ENCODE measurements at places on chromosomes 5 and 9.

DNA sequence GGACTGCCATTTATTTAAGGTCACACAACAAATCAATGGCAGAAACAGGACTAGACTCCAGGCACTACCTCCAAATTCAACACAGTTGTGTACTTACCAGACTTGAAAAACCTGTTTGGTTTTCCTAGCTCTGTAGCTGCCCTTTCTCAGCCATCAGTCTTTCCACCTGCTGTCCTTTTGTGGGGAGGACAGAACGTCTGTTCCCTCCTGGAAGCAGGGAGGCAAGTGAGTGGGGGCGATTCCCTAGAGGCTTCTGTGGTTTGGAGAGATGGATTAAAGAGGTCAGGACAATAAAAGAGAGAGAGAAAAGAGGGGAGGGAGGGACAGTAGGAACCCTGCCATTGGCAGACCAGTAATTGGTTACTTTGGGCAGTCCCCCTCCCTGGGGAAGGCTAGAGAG is 14.7 kb downstream of the ASTN2 start:
- DNase-seq: no peak

DNA sequence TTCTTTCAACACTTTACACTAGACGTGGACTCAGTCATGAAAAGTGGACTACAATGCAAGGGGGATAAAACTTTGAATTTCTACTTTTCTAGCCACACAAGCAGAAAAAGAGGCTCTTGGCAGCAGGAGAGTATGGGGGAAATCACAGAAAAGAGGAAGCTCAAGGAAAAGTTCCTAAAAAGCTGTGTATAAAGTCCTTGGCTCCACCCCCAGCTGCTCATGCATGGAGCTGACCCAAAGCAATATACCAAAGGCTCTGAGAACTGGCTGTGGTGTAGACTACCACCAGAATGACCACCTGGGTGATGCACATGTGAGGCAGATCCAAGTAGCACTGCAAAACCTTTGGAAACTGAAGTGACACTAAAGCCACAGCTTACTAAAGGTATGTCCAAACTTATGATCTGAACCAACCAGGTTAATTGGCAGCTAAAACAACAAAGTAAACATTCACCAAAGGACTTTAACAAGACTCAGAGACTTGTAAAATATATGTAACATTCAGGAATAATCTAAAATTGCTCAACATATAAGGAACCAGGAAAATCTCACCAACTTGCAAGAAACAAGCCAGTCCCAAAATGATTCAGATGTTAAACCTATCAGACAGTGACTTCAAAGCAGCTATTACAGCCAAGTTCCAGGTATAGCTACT is 55.5 kb upstream of the RASGRF2 start:
- DNase-seq: no peak

GRCh38 chr9:593809-594208 is 247.7 kb upstream of the DMRT1 start:
- DNase-seq: no peak

DNA sequence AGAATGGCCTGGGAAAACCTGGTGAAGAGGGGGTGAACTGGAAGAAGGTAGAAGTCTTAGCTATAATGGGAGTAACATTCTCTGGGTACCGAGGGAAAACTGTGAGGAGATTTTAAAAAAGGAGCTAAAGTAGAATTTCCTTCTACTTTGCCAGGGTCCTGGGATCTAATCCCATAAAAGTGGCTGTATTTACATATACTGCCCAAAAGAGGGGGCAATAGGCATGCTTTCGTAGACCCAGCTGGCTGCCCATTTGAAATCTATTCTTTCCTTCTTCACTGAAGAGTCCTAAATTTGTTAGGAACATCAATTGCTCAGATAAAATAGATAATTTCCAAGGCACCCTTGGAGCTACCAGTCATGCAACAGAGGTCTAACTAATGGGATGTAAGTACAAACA is 159.2 kb downstream of the CDC42SE2 start:
- DNase-seq: no peak

GRCh38 chr5:82622205-82622604 is 344.1 kb upstream of the RPS23 start:
- no peak for DNase-seq

DNA sequence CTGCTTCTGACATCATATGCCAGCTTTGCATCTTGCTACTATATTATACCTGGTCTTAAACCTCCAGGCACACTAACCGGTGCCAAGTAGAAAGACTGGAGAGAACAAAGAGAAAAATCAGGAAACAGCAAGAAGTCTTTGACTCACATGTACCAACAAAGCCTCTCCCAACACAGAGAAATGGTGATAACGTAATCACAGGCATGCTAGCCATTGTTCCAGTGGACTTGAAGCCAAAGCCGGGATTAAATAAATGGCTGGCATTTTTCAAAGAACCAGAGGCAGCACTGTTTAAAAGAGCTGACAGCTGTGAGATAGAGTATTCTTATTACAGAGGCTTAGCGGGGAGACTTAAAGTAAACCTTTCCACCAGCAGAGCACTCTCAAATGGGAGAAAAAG is 148.4 kb upstream of the NFIL3 start:
- DNase-seq: no peak

DNA sequence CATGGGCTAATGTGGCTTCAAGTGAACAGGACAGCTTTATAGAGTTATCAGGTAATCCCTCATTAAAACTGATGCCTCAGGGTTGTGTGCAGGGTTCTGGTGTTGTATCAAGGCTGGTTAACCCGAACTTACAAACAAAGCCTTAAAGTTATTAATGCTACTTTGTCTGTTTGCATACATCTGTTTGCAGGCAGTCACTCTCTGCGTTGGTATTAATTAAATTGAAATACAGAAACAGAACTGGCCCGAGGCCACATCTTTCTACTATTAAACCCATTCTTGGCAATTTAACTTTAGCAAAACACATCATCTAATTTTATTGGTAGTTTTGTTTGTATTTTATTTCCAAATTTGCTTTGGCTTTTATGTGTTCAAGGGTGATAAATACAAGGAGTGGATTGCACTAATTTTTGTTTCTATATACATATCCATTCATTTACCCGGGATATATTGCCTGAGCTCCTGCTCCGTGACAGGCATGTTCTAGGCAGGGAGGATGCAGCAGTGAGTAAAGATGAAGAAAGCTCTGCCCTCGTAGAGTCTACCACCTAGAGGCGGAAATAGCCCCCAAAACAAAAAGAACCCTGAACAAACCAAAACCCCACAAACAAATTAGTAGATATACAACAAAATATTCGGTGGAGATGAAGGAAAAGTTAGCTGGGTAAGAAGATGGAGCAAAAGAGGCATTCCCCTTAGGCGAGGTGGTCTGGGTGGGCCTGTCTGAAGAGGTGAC is 164.2 kb downstream of the MACROH2A1 start:
- no peak for DNase-seq

DNA sequence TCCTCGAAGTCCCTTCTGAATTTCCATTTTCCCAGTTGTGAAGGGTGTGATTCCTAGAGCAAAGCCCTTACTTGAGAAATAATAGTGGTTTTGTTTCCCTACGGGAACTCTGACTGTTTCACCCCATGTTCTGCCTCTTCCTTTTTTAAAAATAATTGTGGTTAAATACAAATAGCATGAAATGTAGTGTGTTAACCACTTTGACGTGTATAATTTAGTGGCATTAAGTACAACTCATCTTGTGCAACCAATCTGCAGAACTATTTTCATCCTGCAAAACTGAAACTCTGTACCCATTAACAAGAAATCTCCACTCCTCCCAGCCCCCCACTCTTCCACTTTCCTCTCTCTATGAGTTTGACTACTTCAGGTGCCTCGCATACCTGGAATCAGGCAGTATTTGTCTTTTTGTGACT is 35.6 kb upstream of the HAND1 start:
- peak; percentile 18 for DNase-seq

GRCh38 chr5:102654559-102655349 is 100.4 kb upstream of the PAM start:
- no peak for DNase-seq

DNA sequence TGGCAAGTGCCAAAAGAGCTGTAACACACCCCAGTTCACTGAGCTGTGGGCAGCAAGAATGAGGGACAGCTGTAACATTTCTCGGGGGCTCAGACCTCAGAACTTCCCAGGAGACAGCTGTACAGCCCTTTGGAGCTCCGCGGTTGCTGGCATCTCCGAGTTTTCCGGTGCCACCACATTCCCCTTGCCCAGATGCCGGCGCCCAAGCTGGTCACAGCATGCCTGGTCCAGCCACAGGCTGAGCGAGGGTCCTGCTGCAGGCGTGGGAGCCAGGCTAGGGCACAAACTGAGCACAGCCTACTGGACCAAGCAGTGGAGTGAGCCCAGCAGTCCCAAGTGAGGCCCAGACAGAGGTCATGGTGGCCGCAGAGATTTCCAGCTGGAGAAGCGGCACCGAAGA is 797.7 kb upstream of the EDIL3 start:
- DNase-seq: no peak

GRCh38 chr5:56405116-56405908 is 172.2 kb upstream of the ANKRD55 start:
- DNase-seq: peak; percentile 13

DNA sequence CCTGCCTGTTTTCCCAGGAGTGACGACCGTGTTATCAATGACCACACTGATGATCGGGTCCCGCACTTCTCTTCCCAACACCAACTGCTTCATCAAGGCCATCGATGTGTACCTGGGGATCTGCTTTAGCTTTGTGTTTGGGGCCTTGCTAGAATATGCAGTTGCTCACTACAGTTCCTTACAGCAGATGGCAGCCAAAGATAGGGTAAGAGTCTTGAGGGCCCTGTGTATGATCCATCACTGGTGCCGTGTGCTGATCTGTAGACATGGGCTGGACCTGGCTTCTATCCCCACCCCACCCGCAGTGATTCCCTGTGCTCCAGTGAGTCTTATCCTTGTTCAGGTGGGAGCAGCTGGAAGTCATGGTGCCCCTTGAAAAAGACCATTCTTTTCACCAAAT is 26.0 kb downstream of the GABRP start:
- DNase-seq: peak; percentile 6

DNA sequence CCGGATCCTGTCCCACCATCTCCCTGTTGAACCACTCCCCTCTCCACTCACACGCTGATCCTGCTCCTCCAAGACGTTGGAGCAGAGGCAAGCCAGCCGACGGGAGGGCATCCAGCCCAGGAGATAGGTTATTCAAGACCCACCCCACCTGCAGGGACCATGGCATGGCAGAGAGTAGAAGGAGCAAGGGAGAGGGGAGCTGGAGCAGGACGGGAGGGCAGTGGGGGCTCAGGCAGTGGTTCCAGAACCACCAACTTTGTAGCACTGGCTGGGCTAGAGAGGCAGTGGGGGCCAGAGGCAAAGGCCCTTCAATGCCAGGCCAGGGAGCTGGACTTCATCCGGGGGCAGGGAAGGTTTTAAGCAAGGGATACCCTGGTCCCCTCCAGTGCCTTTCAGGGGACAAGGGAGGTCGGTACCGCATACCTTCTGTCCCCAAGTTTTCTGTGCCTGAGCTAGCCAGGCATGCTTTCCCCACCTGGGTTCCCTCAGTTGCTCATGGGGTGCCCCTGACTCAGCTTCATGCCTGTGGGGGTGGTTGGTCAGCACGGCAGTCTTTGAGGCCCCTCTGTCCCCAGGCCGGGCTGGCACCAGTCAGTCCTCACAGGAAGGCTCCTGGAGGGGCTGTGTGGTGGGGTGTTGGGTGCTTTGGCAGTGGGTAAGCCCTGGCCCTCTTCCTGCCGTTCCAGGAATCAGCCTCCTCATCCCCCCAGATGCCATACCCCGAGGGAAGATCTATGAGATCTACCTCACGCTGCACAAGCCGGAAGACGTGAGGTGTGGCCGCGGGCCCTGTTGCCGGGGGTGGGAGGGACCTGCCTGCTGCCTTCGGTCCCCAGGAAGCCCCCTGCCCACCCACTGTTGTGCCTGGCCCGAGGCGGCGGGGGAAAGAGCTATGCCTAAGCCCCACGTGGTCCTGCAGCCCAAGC is 22.4 kb downstream of the HK3 start:
- no peak for DNase-seq

- DNase-seq: no peak
Measured at GRCh38 chr5:58752104-58752503, 169.2 kb downstream of the RAB3C start.

DNA sequence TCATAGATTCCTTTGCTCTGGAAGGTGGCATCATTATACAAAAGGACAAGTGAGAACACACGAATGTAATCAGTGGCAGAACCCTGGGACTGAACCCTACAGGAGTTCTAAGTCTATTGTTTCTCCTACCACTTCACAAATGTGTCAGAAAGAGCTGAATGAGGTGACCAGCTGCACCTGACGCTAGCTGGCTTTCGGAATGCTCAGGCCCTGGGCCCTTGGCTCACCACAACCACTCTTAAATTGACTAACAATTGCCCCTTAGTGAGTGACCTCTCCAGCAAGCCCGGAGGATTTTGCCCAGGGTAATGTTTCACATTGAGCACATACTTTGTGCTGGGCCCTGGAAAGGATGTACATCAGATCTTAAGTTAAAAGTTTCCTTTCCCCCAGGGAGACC is 41.2 kb upstream of the ABCA1 start:
- no peak for DNase-seq

DNA sequence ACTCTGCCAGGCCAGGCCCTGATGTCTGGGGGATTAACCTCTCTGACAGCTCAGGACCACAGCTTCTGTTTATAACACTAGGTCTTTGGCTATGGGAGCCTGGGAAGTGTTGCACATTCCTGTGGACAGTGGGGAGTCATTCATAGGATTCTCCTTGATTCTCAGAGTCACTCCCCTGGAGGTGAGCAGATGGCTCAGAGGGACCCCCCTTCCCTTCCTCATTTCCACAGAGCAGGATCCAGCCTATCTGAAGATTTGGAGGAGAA is 60.2 kb downstream of the NRG2 start:
- no peak for DNase-seq

DNA sequence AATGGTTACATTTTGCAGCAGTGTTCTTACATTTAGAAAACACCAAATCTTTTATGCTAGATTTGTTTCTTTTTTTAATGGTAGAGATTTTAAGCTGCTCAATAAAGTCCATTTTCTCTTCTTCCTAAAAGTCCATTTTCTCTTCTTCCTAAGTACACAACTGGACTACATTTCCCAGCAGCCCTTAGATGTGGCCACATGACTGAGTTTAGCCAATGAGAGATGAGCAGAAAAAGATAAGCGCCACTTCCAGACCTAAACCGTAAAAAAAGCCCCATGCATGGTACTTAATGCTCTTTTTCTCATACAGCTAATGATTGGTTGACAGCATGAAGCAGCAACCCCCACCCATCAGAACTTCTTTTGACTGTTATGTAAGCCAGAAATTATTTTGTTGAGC is 206.7 kb downstream of the FAM114A2 start:
- DNase-seq: no peak

- DNase-seq: no peak
Measured at GRCh38 chr5:68534131-68534940, 318.8 kb downstream of the PIK3R1 start.

- no peak for DNase-seq
Measured at GRCh38 chr5:81068635-81069034, 108.5 kb downstream of the RASGRF2 start.

DNA sequence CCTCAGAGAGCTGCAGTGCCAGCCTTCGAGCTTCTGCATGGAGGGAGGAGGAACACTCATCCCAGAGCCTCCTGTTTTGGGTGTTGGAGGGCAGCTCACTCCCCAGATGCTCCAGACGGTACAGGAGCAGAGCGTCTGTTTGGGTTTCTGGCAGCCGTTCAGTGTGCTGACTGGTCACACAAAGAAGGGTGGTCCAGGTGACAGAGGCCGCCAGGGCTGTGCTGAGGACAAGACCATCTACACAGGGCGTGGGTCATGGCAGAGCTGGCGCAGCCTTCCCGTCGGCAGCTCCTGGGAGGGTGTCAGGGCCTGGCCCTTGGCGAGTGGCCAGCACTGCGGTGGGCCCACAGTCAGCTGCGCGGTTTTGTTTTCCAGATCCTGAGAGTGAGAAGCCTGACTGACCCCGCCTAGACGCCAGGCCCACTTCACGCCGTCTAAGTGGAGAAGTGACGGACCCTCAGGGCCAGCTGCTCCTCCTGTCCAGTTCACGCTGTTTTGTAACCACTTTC is 131.4 kb upstream of the FAM120A start:
- DNase-seq: no peak

- no peak for DNase-seq
Measured at GRCh38 chr9:109967651-109968642, 187.9 kb downstream of the PALM2AKAP2 start.

All from fibroblast of skin of left quadriceps (primary cell).